Tibial nerve (tissue), 4 donors: ENCODE measurements at places on chromosomes 4 and X. TPM values are rescaled to one million over a fixed set of nuclear protein-coding genes. Genes with fewer than 3 reads are reported as not detected.

NPY2R gene
- total RNA-seq: 1.8 TPM

IL1RAPL2 gene
- total RNA-seq: not detected

SAGE1 gene
- not detected for total RNA-seq

MAGEA11 gene
- total RNA-seq: not detected

MAGEA2B gene
- total RNA-seq: not detected

VSIG4 gene
- 283 TPM for total RNA-seq

TRIML2 gene
- not detected for total RNA-seq

DNA sequence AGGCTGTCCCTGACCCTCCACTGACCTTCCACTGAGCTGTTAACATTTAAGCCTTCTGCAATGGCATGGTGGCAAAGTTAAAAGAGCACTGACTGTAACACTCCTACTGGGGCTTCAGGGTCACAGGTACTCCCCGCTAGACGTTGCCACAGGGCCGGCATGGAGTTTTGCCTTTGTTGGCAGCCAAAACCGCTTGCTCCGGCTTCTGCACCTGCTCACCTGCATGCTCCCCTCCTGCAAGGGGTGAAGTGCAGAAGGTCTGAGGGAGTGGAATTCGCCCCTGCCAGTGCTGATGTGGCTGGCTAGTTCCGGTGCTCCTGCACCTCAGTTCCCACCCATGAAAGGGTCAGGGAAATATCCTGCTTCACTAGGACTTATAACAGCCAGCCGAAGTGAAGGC, 571.4 kb downstream of the RAPGEF2 start:
- DNase-seq: no peak

DNA sequence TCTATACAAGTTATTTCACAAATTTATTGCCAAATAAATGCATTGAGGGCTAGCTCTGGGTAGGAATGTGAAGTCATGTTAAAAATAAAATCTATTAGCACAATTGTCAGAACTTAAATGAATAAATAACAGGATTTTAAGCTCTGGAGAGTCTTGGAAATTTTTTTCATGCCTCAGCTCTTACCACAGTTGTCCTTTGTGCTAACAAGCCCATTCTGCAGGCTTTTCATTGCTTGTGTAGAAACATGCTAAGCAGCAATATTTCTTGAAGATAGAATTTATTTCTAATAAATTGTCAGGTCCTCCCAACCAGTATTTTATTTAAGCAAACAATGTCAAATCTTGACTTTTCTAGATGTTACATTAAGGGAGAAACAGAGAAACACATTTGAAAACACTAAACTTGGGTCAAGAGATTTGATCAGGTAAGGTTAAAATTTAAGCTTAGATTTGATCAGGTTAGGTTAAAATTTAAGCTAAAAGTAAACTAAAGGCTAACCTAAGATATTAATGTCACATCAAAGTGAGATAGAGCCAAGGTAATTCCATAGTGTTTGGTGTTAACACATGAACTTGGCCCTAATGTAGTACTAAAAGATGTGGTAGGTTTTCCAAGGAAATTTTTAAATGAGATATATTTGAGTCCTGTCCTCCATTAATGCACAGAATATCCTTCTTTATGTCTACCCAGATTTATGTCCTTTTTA, 179.1 kb upstream of the IL1RAPL1 start:
- DNase-seq: no peak

GRCh38 chr4:153074486-153074885, 129.8 kb upstream of the TRIM2 start:
- DNase-seq: no peak

- no peak for DNase-seq
These were observed 24.5 kb downstream of the TMSB4X start for GRCh38 chrX:12999422-12999821.

DNA sequence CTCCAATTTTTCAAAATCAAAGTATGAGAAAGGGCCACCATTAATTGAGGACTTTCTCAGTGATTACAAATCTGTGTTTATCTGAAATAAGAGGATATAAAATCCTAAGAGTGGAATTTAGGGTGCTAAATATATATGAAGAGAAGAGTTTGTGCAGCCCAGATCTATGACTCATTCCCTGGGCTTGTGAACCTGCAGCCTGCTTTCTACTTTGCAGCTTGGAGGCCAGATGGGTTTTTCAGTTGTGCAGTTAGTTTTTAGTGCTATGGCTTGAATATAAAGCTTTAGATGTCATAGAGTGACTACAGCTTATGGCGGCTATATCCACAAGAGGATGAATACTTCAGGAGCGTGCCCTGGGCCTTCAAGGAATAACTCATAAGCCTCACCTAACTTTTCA, 1391.1 kb downstream of the FSTL5 start:
- no peak for DNase-seq

- peak; percentile 11 for DNase-seq
These were observed 1.3 kb downstream of the AMER1 start for GRCh38 chrX:64204252-64204651.

GRCh38 chr4:61473306-61473705, 273.2 kb downstream of the ADGRL3 start:
- no peak for DNase-seq

DNA sequence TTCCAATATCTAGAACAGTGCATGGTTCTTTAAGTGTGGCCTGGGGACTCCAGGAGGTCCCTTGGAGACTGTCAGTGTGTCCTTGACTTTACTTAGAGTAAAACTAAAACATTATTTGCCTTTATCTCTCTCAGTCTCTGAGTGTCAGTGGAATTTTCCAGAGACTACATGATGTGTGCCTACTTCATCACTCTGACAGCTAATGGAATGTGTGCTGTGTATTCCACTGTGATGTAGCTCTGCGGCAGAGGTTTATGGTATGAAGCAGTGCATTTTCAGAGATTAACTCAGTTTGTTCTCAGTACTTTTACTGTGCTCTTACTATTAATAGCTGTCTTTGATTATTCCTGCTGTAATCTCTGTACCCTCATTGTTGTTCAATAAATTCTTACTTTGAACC, 85.6 kb downstream of the MANBA start:
- DNase-seq: no peak

DNA sequence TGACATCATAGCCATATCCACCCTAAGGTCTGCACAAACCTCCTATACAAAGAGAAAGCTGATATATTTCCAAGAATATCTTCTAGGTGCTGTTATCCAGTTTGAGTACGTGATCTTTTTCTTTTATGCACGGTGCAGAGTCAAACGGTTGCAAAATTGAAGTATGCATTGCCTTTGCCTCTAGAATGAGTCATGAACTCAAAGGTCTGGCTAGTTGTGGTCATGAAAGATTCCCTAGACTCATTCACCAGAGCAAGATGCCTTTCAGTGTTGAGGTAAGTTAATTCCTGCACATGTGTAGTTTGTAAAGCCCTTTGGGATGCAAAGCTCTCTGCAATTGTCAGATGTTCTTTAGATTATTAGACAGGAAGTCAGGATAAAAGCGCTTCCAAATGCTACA, 704.4 kb downstream of the PCDH19 start:
- DNase-seq: no peak

GRCh38 chr4:139589336-139590018, 33.5 kb upstream of the SETD7 start:
- peak; percentile 43 for DNase-seq

DNA sequence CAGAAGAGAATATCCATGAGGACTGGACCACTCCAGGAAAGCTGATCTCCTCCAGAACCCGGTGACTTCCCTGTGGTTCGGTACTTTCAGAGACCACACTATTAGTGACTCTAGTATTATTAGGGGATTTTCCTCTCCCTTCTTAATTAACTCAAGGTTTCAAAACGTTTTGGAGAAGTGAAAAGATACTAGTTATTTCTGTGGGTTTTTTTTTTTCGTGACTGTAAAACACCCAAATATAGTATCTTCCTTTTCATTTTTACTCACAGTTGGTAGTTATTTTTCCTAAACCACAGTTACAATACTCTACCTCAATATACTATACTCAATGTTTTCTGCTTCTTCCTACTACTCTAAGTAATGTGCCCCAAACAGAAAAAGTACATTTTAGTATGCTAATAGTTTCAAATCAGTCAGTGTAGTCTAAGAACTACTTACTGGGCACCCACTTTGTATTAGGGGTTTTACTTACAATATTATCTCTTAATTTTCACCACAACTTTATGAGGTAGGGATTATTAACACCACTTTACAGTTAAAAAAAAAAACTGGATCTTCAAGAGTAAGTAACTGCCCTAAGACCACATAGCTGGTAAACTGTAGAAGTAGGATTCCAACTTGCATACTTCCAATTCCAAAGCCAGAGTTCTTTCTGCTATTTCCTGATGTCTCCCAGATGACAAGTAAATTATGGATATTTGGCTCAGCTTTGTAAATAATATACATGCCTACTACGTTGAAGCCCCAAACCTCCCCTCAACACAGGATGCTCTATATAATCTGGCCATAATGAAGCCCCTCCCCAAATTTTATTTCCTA, 45.0 kb downstream of the SLC9A7 start:
- DNase-seq: no peak
